ENCODE measurements at places on chromosomes 1 and 21.

GRCh38 chr21:45792682-45793383, 149.3 kb downstream of the PCBP3 start:
- no peak for DNase-seq

DNA sequence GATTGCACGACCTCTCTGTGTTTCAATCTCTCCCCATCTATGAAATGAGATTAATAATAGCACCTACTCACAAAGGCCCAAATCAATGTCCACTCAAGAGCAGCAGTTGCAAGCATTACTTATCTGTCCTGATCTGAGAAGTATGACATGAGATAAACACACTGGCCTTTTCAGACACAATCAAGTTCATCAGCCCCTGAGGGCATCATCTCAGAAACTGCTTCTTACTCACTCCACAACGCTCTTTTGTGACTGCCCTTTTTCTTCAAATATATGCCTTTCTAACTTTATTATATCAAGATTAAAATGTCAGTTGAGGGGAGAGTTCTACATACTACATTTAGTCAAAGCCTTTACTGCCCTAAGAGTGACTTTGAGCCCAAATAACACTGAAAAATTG, 371.9 kb upstream of the SPAG17 start:
- no peak for DNase-seq

DNA sequence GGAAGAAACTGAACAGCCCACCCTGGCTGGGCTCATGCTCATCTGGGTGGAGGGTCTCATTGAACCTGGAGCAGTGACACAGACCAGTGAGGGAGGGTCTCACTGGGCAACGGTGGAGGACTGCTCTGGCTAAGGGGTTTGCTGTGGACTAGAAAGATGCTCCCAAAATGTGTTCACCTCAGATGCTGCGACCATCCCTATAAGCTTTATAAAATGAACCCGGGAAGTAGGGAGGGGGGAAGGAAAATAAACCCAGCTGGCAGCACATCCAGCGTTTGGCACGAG, 34.5 kb upstream of the LBR start:
- no peak for DNase-seq

- DNase-seq, result peak; percentile 47
These were observed 19.0 kb upstream of the VCAM1 start for GRCh38 chr1:100700586-100700985.

- no peak for DNase-seq
These were observed 52.3 kb upstream of the COL18A1 start for GRCh38 chr21:45352621-45353139.
